ENCODE measurements at places on chromosomes 7 and 10. TPM values are rescaled to one million over a fixed set of nuclear protein-coding genes. Genes with fewer than 3 reads are reported as not detected.

Gene NODAL
- not detected for total RNA-seq

Gene FGFBP3
- 3.6 TPM for total RNA-seq

DNA sequence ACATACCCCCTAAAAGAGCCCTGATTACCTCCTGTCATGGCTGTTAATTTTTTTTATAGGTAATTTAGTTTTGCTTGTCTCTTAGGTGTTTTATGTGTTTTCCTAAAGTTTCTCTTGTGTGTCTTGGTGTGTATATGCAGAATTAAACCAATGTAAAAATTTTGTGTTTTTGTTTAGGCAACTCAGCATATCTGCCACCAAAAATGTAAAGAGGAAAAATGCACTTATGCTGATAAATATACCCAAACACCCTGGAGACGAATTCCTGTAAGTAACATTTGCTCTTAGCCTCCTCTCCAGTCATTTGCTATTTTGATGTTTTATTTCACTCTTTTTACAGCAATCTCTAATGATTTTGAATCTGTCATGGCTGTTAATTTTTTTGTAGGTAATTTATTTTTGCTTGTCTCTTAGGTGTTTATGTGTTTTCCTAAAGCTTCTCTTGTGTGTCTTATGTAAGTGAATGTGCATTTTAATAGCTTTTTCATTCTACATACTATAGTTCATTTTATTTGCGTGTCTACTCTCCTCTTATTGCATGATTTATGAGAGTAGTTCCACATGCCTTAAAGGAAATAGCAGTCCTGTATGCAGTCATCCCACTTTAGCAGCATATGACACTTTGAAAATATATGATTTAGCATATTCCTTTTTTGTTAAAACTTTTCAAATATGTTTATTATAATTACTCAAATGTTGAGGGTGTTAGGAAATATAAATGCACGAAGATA is 149.2 kb downstream of the CCSER2 start:
- no peak for DNase-seq

- DNase-seq: no peak
These were observed 69.5 kb downstream of the ADAM22 start for GRCh38 chr7:88003581-88003980.

DNA sequence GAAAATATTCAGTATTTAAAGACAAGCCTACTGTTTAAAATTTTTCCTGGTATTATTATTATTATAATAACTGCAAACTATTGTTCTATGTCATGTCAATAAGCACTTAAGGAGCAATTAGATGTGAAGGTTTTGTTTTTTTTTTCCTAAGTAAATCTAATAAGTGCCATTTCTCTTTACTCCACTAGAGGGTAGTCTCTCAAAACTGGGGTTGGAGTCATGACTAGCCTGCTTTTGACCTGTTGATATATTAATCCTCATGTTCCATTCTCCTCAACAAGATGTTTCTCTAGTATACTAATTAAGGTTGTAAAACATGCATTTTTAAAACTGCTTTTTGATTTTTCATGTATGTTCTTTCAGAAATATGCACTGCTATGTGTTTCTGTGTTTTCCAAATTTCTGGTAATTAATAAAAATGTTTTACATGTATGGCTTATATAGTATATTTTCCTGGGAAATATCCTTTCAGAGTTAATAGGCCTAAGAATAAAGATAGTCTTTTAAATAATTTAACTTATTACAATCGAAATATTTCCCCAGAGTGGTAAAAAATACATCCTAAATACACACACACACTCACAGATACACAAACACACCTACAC is 1.0 kb upstream of the LRRN3 start:
- no peak for DNase-seq

- no peak for DNase-seq
These were observed 83.5 kb upstream of the PRKG1 start for GRCh38 chr10:50990568-50991455.

GRCh38 chr7:53993224-53993623 is 549.0 kb upstream of the VSTM2A start:
- DNase-seq: no peak

DNA sequence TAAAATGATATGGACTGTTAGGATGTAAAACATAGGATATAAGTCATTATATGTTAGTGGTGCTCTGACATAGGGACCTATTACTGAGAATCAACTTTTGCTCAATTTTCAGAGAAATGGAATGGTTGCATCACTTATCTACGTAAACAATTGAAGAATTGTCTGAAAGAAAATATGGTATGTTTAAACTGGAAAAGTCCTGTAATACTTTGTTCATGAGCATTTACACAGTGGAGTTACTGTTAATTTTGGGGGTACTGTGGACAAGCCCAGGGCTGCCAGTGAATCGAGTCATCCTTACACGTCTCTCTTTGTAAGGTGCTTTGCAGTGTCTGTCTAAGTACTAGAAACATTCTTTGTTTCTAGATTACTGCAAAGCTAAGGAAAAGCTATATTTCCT is 152.0 kb downstream of the ZNF22 start:
- DNase-seq: no peak

DNA sequence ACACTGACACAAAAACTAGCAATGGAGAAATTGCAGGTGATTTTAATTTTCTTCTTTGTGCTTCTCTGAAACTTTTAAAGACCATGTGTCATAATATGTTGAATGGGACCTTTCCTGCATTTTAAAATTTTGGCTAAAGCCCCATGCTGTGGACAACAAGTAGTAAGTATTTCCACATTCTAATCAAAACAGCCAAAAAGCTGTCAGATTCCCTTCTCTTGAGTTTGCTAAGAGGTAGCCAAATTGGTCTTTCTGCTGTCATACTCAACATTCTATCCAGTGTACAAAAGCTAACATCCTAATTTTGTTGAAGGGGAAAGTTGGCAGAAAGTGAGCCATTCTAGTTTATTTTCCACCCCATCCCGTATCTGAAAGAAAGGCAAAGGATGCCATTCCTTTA is 447.6 kb downstream of the TFEC start:
- DNase-seq: no peak

Gene SEMA3E
- total RNA-seq: not detected

Data from CD8-positive, alpha-beta memory T cell (primary cell).